Left ventricle myocardium inferior (tissue), 1 donor: ENCODE measurements at places on chromosomes 16 and 17. TPM values are rescaled to one million over a fixed set of nuclear protein-coding genes. Genes with fewer than 3 reads are reported as not detected.

DNA sequence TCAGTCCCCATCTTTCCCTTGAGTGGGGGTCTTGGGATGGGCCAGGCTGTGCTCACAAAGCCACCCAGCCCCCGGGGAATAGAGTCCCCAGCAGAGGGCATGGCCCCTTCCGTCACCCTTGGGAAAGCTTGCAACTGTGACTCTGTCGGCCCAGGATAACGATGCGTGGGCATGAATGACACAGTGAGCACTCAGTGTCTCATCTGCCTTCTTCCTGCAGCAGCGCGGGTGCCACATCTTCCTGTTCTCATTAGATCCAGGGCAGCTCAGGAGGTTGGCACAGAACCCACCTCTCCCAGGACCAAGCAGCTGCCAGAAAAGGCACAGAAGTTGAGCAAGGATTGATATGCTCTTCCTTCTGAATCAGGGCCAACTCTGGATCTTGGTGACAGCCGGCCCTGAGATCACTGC lies 84.7 kb downstream of the MRC2 start:
- no peaks in the 10 kb centered on the region for H3K36me3 ChIP-seq
- no peak overlapping the region for H3K4me3 ChIP-seq
- no peaks in the 10 kb centered on the region for H3K4me1 ChIP-seq
- H3K27ac ChIP-seq, result no peak overlapping the region

- DNase-seq, result no peak
- no peaks in the 10 kb centered on the region for H3K4me1 ChIP-seq
- H3K36me3 ChIP-seq, result peaks cover 41% of the 10 kb centered on the region
- no peak overlapping the region for H3K27ac ChIP-seq
Measured at GRCh38 chr17:32222621-32223020, 43.0 kb upstream of the RHBDL3 start.

DNA sequence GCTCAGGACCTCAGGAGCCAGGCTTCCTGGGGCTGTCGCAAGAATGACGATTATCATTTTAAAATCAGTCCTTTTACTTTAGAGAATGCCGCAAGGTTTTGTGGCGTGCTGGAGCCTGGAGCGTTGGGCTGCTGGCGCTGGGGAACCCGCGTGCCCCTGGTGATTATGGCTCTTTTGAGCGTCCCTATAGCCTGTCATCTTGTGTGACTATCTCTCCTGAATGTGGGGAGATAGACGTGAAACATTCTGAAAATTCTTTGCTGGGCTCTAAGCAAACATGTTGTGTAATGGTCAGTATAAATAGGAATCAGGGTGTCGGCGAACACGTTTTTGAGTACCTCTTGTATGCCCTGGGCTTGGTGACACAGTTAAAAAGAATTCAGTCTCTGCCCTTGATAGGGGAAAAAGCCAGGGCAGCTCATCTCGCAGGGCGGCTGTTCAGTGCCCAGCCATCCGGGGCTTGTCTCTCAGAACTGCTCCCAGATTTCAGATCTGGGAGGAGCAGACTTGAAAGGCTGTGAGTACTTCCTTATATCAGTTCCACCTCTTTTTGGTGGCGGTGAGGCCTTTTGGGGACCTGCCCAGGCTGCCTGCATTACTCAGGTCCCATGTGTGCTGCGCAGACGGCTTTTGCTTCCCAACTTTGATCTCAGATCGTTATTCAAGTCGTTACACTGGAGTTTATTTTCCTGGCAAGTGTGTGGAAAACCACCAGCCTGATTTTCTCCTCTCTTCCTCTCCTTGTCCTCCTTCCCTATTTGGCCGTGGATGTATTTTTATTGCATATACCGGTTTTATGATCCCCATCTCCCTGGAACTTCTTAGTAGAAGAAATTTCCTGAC lies 973 bp downstream of the SLC7A6 start:
- DNase-seq, result peak; percentile 40
- peaks cover 87% of the 10 kb centered on the region for H3K4me1 ChIP-seq
- H3K27ac ChIP-seq, result peak overlapping the region; percentile 99
- H3K27me3 ChIP-seq, result no peaks in the 10 kb centered on the region
- H3K4me3 ChIP-seq, result peak overlapping the region; percentile 80

Gene KRTAP1-5
- not detected for total RNA-seq

DNA sequence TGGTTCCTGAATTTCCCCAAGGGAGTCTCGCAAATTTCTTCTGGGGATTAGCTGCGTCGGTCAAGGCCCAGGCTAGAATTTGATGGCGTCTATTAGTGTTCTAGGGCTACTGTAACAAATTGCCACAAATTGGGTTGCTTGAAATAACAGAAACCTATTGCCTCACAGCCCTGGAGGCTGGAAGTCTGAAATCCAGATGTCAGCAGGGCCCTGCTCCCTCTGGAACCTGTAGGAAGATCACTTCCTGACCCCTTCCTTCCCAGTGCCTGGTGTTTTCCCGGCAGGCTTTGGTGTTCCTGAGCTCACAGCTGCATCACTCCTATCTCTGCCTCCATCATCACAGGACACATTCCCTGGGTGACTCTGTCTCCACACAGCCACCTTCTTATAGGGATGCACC lies 24.4 kb downstream of the DHRS7C start:
- H3K27ac ChIP-seq, result no peak overlapping the region
- DNase-seq, result no peak
- peaks cover 8% of the 10 kb centered on the region for H3K4me1 ChIP-seq
- peaks cover 53% of the 10 kb centered on the region for H3K27me3 ChIP-seq
- H3K36me3 ChIP-seq, result no peaks in the 10 kb centered on the region

- no peaks in the 10 kb centered on the region for H3K4me1 ChIP-seq
- H3K4me3 ChIP-seq, result no peak overlapping the region
- H3K27me3 ChIP-seq, result no peaks in the 10 kb centered on the region
- no peak for DNase-seq
Measured at GRCh38 chr16:12569061-12569460, 234.6 kb downstream of the CPPED1 start.

DNA sequence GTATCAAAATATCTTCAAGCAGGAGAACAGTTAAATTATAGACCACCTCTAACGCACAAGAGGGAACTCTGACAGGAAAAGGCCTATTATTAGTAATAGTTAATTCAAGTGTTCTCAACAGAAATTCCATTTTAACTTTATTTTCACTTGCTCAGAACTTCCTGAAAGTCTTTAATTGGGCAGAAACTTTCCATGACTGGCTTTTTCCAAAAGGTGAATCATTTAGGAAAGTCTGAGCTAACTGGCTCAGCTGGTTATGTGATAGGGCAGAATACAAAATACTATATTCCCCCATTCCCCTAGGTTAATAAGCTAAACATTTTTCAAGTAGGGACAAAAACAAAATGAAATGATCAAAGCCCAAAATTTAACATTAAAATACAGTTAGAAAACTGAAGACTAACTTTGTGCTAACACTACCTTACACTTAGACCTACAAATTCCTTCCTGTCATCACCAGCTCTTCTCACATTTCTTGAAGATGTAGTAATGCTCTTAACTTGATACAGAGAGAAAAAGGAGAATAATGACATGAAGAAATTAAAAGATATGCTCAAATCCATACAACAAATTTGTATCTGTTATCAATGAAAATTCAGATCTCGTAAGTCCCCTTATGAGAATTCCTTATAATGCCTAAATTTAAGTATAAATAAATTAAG lies 31.0 kb downstream of the CFDP1 start:
- H3K4me3 ChIP-seq, result no peak overlapping the region
- H3K4me1 ChIP-seq, result peaks cover 32% of the 10 kb centered on the region
- peak overlapping the region; percentile 76 for H3K27ac ChIP-seq
- DNase-seq, result no peak
- H3K27me3 ChIP-seq, result no peaks in the 10 kb centered on the region

GRCh38 chr16:85646358-85646907 lies 33.3 kb downstream of the GSE1 start:
- H3K36me3 ChIP-seq, result peaks cover 11% of the 10 kb centered on the region
- no peak overlapping the region for H3K27ac ChIP-seq
- no peak overlapping the region for H3K4me3 ChIP-seq

- no peaks in the 10 kb centered on the region for H3K36me3 ChIP-seq
- peak overlapping the region; percentile 37 for H3K27ac ChIP-seq
- H3K27me3 ChIP-seq, result no peaks in the 10 kb centered on the region
- peaks cover 82% of the 10 kb centered on the region for H3K4me1 ChIP-seq
- no peak for DNase-seq
Measured at GRCh38 chr17:78000341-78000740, 41.8 kb downstream of the TNRC6C start.

DNA sequence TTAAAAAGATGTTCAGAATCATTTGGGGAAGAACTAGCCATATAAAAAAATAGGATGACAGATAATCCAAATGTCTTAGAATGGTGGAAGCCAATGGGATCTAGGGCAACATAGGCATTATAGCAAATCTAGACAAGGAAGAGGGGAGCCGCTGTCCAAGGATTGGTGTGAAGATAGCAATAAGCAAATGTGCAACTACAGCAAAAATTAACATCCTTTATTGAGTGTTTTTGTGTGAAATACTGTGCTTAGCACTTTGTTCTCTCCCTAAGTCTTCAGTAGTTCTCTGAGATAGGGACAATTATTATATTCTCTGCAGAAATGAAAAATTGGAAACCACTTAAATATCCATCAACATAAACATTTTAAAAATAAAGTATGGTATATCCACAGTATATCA lies 177.0 kb downstream of the PHKB start:
- H3K27ac ChIP-seq, result no peak overlapping the region
- H3K36me3 ChIP-seq, result peaks cover 12% of the 10 kb centered on the region
- H3K4me3 ChIP-seq, result no peak overlapping the region
- no peaks in the 10 kb centered on the region for H3K27me3 ChIP-seq
- DNase-seq, result no peak

DNA sequence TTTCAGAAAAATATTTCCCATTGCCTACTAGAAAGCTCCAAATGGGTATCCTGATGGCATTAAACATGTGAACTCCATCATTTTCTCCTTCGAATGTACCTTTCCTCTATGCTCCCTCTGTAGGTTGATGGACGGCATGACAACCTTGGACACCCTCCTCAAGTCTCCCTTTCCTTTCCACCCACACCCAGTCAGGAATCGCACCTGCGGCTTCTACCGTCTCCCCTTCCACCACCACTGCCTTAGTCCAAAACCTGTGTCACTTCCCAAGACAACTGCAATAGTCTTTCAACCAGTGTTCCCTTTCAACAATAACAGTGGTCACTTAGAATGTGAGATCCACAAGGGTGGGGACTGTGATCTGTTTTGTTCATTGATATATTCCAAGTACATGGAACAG lies 233.1 kb upstream of the AXIN2 start:
- H3K4me1 ChIP-seq, result no peaks in the 10 kb centered on the region
- H3K27me3 ChIP-seq, result no peaks in the 10 kb centered on the region
- H3K27ac ChIP-seq, result no peak overlapping the region
- DNase-seq, result no peak

DNA sequence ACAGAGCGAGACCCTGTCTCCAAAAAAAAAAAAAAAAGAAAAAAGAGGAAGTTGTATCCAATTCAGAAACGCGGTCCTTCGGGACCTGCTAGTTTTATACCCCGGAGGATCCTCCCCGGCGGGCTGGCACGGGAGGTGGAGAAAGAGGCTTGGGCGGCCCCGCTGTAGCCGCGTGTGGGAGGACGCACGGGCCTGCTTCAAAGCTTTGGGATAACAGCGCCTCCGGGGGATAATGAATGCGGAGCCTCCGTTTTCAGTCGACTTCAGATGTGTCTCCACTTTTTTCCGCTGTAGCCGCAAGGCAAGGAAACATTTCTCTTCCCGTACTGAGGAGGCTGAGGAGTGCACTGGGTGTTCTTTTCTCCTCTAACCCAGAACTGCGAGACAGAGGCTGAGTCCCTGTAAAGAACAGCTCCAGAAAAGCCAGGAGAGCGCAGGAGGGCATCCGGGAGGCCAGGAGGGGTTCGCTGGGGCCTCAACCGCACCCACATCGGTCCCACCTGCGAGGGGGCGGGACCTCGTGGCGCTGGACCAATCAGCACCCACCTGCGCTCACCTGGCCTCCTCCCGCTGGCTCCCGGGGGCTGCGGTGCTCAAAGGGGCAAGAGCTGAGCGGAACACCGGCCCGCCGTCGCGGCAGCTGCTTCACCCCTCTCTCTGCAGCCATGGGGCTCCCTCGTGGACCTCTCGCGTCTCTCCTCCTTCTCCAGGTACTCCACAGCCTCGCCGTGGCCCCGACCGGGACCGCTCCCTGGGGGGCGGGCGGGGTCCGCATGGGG lies at the start of gene CDH3:
Gene CDH3, plus strand, starts transcription at position 596 of the 779 bp plus-strand sequence. Its CDS starts 70 bp downstream, at position 666.
- peak within 1 kb of the TSS; percentile 19 for H3K4me3 ChIP-seq
- peaks cover 99% of the 10 kb centered on the region for H3K27me3 ChIP-seq
- H3K4me1 ChIP-seq, result peaks cover 27% of the 10 kb centered on the region
- no peak within 1 kb of the TSS for H3K27ac ChIP-seq

GRCh38 chr16:79301051-79301450 lies 299.5 kb downstream of the MAF start:
- no peak overlapping the region for H3K4me3 ChIP-seq
- H3K36me3 ChIP-seq, result no peaks in the 10 kb centered on the region
- H3K4me1 ChIP-seq, result no peaks in the 10 kb centered on the region
- peaks cover 42% of the 10 kb centered on the region for H3K27me3 ChIP-seq

Gene FN3K
- total RNA-seq, result 79.1 TPM

Gene ANKS4B
- total RNA-seq, result not detected

Gene AIPL1
- total RNA-seq, result not detected

DNA sequence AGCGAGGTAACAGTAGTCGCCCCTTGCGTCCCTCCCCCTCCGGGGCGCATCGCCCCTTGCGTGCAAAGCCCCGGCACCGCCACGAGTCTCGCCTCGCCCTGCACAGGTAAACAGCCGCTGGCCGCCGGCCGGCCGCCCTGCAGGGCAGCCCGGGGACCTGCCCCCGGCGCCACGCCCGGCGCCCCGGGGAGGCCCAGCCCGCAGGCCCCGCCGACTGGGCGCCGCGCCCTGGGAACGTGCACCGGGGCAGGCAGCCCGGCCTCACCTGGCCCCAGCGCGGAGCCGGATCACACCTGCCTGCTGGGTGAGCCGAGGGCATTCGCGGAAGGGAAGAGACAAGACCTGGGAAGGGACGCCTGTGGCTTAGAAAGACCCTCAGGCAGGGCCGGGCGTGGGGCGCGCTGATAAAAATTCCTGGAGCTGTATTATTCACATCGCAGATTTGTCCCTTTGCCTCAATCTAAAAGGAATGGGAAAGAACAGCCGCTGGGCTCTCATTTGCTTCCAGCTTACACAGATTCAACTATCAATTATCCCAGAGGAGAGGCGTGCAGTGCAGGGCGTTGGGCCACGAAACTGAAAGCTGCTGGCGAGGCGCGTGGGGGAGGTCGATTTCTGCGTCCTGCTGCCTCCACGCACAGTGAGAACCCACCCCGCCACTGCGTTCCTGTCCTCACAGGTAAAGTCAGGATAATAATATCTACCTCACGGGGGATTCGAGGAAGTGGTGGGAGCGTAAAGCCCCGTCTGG lies 451.9 kb downstream of the SLC39A11 start:
- no peaks in the 10 kb centered on the region for H3K36me3 ChIP-seq
- no peak for DNase-seq
- H3K4me1 ChIP-seq, result no peaks in the 10 kb centered on the region
- no peak overlapping the region for H3K27ac ChIP-seq
- no peak overlapping the region for H3K4me3 ChIP-seq
